ENCODE measurements at places on chromosomes 12 and 14.

DNA sequence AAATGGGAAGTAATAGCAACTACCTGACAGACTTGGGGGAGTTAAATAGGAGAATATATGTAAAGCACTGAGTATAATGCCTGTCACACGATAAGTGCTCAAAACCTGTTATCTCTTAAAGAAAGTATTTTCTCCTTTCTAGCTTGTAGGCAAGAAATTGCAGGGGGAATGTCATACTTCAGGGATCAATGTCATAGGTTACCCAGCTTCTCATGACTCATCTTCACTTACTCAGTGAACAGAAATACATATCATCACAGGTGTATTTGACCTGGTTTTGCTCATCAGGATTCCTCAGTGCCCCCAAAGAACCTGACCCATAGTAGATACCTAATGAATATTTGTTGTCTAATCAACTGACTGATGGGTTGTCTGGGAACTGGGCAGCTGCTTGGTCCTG lies 285.0 kb upstream of the ATP2B1 start:
- DNase-seq: no peak

DNA sequence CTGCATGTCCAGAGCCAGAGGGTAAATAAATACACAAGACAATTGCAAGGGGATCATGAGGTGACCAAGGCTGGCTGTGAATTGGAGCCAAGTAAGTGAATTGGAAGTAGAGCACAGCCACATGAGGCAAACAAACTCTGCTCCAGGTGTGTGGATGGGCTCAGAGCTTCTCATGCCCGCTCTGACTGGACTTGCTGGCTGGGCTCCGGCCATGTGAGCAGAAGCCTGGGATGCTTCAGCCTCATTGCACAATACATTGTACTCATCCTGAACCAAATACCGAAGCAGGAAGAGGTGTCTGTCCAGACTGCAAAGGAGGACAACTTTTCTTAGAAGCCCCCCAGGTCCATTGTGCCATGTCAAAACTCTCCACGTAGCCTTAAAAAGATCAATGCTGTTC lies 193.0 kb downstream of the TTC8 start:
- DNase-seq: no peak

DNA sequence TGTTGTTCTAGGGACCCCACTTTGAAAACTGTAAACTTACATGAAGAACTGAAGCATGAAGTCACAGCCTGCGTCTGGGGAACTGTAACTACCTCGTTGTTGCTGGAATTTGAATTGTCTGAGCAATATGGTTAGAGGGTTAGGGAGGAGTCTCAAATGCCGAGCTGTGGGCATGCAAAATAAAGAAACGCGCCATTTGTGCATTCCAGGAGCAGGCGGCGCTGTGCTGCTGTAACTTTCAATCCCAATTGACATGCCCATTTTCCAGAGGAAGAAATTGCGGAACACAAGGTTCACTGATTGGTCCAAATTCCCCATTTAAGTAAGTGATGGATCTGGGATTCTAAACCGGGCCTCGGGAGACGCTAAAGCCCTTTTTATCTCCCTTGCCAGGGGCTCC lies 61.3 kb downstream of the ZNF664 start:
- no peak for DNase-seq

- DNase-seq: no peak
Measured at GRCh38 chr12:57736741-57737466, 1.6 kb downstream of the AGAP2 start.

DNA sequence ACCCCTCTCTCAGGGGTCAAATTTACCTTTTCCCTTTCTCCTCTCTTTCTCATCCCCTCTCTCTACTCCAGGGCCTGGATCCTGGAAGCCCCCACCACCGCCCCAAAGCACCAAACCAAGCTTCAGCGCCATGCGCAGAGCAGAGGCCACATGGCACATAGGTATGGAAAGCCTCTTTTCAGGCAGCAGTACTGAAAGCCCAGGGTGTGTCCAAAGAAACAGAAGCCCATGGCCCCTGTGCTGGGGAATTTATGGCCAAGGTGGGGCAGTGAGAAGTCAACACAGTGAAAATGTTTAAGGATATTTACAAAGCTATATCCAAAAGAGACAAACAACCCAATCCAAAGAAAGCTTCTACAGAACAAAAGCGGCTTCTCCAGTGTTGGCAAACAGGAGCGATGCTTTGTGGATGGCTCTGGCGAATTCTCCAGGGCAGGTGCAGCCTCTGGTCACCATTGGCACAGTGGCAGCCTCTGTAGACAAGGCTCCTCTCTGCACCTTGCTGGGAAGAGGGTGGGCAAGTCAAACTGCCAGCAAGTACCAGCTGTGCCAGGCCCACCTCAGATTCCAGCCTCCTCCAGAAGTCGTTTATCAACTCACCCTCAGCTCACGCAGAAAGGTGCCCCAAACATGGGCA lies 4.7 kb upstream of the CPNE6 start:
- DNase-seq: no peak

GRCh38 chr14:34496679-34497513 lies 34.9 kb upstream of the SPTSSA start:
- no peak for DNase-seq

- no peak for DNase-seq
Measured at GRCh38 chr12:46159309-46159901, 109.4 kb downstream of the SLC38A1 start.

DNA sequence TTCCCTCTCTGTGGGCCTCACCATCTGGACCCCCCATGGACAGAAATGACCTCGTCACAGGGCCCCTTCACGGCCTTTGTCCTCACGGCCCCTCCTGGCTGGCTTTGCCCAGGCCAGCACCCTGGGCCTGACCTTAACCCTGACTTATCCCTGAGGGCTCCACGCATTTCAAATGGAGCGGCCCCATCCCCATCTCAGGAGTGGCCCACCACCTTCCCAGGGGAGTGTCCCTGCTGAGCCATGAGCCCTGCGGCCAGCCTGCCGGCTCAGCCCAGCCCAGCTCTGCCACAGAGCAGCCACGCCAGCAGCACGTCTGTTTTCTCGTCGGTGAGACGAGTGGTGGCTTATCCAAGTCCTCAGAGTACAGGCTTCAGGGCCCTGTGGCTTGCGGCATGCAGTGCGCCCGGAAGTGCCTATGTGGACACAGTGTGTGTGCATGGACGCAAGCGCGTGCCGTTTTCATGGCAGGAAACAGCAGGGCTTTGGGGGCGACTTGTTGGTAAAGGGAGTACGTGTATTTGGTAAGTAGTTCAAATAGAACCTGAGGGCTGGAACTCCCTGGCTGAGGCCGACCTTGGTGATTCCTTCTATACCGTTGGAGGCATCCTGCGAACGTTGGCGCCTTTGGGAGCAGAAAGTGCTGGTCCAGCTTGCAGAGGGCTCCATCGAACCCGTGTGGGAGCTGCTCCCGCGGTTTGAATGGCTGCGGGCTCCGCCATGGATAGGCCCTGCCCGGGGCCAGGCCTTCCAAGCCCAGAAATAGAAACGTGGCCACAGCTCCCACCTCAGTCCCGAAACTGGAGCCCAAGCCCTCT lies 52.1 kb downstream of the LRCOL1 start:
- no peak for DNase-seq

- DNase-seq: no peak
Measured at GRCh38 chr14:99788713-99789112, 4.5 kb upstream of the EML1 start.

Data from GM12865 (cell line).